ENCODE measurements at places on chromosomes 2 and 18. TPM values are rescaled to one million over a fixed set of nuclear protein-coding genes. Genes with fewer than 3 reads are reported as not detected.
A peak's percentile ranks its signal among the peaks of the same experiment; 100 is the strongest.

- no peak for DNase-seq
Observed at GRCh38 chr2:28681606-28682005, 70.0 kb upstream of the PPP1CB start.

DNA sequence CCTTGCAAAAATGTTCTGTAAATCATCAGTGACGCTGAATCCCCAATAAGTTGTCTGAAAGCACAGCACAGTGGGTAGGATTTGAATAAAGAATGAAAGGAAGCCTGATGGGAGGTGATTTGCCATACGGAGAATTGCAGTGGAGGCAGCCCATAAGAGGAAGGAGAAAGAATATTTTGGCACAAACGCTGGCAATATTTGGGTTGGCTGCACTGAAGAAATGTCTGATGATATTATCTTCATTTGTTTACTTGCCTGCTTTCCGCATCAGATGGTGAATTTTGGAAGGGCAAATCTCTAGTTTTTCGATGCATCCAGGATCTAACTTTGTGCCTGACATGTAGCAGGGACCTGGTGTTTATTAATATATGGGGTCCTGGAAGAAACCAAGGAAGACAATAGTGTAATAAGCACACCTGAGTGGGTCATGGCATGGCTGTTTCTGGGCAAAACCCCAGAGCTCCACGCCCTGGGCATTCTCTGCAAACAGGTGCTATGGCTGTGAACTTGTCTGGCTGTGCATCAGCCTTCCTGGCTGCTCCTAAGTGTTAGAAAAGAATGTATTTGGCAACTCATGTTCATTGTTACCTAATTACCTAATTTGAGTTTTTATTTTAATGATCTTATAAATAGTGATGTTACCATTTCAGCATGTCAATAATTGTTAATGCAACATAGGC lies 5.9 kb downstream of the GALR1 start:
- DNase-seq = no peak

DNA sequence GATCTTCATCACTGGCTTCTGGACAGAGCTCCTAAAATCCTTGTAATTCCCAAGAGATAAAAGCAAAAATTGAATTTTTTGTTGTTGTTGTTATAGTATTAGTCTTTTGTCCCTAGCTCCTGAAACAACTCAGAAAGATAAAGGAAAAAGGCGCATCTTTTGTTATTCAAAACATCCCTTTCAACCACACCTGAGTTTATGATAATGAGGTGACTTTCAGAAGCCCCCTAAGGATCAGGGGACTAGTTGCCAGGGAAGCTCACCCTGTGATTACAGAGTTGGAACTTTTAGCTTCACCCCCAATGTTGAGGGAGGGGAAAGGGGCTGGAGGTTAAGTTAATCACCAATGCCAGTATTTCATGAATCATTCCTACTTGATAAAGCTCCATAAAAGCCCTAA lies 10.3 kb upstream of the CERKL start:
- no peak for DNase-seq

- DNase-seq = peak; percentile 94
Observed at GRCh38 chr2:64859312-64860212, 129.6 kb upstream of the SLC1A4 start.

DNA sequence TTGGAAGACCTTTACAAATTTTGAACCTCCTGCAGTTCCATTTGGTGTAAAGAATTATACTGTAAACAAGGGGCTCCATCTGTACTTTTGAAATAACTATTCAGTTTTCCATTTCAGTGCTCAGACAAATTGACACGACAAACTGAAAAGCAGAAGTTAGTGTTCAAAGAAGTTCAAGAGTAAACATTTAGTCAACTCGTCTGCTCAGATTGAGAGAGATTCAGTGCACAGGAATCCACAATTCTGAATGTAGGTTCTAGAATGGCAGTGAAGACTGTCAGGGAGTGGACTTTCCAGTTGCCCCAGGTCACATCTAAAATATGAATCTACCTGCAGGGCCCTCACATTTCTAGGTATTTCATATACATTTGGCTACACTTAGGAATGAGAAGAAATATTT lies 322.3 kb upstream of the TCF4 start:
- no peak for DNase-seq

DNA sequence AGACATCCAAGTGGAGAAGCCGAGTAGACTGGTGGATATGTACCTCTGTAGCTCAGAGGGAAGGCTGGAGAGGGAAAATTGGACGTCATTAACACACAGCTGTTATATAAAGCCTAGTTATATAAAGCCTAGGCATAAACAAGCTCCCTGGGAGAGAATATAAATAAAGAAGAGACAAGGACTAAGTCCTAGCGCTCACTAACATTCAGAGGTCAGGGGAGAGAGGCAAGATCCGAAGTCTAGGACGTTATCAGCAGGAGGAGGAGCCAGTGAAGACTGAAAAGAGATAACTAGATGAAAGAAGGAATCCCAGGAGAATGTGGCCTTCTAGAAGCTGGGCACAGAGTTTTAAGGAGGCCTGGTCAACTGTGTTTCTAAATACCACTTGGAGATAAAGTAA lies 55.3 kb downstream of the NOL10 start:
- no peak for DNase-seq

GRCh38 chr2:118970396-118971135 lies 28.6 kb downstream of the MARCO start:
- peak; percentile 86 for DNase-seq

DNA sequence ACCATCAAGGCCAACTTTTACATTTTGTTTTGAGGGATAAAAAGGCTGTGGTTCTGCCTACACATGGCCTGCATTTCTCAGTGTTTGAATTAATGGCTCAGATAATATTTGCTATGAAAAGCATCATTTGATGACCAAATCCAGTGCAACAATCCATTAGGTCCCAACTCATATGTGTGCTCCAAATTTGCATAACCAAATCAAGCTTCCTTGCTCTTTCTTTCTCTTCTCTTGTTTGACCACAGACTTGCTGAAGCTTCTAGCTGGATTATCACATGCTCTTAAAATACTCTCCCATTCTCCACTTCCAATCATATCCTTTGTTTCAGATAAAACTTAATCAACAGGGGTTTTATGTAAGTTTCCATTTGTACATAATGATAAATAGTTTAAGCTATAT lies 147.0 kb downstream of the TCF4 start:
- DNase-seq = no peak

The GALR1 gene
- not detected for total RNA-seq

The SP140 gene
- total RNA-seq = 15.0 TPM

The PAX3 gene
- not detected for total RNA-seq

The THUMPD2 gene
- total RNA-seq = 10.0 TPM

The GALNT3 gene
- total RNA-seq = 27.8 TPM

All from lower lobe of right lung (tissue), 2 donors.